ENCODE measurements at places on chromosomes 16 and 17. TPM values are rescaled to one million over a fixed set of nuclear protein-coding genes. Genes with fewer than 3 reads are reported as not detected.

ZNF500 gene
- total RNA-seq: 12.5 TPM

CCL3 gene
- 108 TPM for total RNA-seq

DNA sequence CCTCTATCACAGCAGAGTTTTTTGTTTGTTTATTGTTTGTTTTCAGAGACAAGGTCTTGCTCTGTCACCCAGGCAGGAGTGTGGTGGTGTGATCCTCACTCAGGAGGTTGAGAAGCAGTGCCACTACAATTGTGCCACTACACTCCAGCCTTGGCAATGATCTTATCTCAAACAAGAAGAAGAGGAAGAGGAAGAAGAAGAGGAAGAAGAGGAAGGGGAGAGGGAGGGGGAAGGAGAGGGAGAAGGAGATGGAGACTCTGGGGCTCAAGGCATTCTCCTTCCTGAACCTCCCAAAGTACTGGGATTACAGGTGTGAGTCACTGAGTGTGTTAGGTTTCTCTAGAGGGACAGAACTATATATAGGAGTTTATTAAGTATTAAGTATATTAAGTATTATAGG is 17.1 kb upstream of the C17orf58 start:
- no peak for ATAC-seq

DNA sequence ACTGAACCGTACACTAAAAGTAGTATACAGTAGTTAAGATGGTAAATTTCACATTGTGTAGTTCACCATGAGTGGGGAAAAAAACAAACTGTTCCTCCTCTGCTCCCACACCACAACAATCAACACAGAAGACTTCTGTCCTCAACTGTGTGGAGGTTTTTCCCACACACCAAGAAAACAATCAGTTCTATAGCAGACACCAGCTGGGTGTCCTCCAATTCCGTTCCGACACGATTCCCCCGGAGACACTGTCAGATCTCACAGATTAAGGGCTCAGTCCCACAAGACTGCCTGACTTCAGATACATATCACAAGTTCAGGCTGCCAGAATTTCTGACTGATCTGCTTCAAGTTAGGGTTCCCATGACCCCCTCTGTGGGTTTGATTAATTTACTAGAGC is 31.8 kb downstream of the BBS2 start:
- no peak for ATAC-seq

Measured in activated T-helper 17 cell treated with anti-CD3 and anti-CD28 coated beads, Interleukin-2, amount 50 U/mL, for 72 hours (primary cell).